ENCODE measurements at places on chromosomes 7 and 10. TPM values are rescaled to one million over a fixed set of nuclear protein-coding genes. Genes with fewer than 3 reads are reported as not detected.

Gene MSS51
- total RNA-seq = 2.0 TPM

Gene FAM25G
- not detected for total RNA-seq

Gene C10orf62
- not detected for total RNA-seq

Gene TMEM213
- not detected for total RNA-seq

Gene TMEM229A
- total RNA-seq = not detected
